ENCODE measurements at places on chromosomes 6 and 20.

- no peak for DNase-seq
These were observed 459.7 kb upstream of the HTR1E start for GRCh38 chr6:86477500-86478148.

DNA sequence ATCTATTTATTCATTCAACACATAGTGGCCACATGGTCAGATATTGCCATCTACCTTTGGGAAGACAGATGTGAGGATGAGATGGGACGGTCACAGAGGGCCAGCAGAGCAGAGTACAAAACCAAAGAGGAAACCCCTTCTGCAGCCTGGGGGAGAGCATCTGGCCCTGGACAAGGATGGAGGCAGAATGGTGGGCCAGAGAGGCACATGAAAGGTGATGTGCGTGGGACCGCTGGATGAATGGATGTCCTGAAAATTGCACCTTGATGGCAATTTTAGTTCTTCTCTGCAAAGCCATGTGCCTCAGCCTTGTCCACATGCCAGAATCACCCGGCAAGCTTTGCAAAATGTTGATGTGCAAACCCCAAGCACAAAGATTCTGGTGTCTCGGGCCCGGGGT, 77.4 kb upstream of the CD93 start:
- no peak for DNase-seq

- DNase-seq, result no peak
These were observed 139.8 kb downstream of the F13A1 start for GRCh38 chr6:6180684-6181083.

DNA sequence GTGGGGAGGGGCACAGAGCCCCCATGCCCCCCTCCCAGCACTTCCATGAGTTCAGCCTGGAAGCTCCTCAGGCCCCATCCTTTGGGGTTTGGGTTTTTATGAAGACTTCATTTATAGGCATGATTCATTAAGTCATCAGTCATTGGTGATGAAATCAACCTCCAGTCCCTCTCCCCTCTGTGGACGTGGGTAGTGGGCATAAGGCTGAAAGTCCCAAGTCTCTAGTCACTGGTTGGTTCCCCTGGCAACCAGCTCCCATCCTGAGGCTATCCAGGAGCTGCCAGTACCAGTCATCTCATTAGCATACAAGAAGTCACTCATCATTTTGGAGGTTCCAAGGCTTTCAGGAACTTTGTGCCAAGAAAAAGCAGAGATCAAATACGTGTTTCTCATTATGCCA, 9.2 kb downstream of the TGM3 start:
- no peak for DNase-seq

GRCh38 chr6:7865781-7866180, 44.8 kb downstream of the TXNDC5 start:
- no peak for DNase-seq

DNA sequence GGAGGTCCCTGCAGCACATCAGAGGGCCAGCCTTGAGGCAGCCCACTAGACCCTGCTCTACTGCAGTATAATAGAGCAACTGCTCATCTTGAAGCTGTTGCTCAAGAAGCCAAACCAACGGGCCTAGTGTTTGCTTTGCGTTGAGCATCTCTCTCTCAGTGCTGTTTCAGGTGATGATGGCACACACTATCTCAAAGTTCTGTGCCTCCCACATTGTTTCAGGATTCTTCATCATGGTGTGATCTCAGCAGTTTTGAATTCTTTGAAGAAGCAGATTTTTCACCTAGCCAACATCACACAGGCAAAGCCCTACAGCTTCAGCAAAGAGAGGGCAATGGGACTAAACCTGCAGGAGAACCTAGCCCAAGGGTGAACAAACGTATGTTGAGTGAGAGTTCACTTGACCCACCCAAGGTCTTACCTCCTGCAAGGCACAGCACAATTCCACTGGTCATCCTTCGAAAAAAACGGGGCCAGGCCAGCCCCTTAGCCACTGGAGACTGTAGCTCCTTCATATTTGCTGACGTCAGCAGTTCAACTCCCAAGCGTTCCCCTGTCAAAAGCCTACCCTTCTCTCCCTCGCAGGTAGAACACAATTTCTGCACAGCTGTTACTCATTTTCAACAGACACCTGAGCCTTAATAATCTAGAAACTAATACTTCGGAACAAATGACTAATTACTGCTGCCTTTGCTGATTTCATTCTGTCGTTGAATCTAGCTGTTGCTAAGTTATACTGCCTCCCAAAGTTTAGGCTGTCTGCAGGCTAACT, 15.8 kb downstream of the MYB start:
- DNase-seq, result peak; percentile 45

GRCh38 chr6:98605705-98606104, 228.7 kb upstream of the POU3F2 start:
- no peak for DNase-seq

DNA sequence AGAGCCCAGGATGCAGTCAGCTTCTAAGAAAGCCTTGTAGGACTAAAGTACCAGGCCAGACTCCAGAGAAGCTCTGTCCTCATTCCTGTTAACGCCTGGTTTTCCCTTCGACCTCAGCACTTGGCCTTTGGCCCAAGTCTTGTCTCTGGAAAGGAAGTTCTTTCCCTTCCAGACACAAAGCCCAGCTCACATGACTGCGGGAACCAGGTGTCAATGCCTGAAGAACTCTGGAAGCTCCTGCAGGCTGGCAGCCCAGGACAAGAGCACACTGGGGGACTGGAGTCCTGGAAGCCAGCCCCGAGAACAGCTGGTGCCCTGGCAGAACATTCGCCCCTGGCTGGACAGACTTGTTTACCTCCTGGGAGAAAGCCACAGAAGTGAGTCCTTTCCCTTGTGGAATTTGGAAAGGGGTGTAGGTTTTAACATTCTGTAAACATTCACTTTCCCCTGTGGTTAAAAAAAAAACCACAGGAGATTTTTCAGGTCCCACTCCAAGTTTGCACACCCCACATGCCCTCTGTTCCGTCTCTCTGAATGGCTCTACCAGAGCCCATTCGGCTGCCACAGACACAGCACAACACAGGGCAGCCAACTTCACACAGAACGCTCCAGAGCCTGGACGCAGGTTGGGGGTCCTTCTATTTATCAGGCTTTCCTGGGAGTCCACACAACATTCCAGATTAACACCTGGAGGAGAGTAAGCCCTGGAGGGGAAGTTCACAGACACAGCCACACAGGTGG, 18.1 kb downstream of the ACSS1 start:
- no peak for DNase-seq

DNA sequence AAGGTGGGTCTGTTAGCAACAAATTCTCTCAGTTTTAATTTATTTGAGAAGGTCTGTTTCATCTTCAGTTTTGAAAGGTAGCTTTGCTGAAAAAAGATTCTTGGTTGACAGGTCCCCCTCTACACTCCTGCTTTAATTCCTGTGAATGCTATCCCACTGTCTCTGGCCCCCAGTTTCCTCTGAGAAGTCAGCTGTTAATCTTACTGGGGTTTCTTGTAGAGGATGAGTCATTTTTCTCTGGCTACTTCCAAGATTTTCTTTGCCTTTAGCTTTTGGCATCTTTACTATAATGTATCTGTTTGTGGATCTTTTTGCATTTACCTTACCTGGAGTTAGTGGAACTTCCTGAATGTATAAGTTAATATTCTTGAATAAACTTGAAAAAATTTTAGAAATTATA, 122.7 kb downstream of the MMS22L start:
- no peak for DNase-seq

DNA sequence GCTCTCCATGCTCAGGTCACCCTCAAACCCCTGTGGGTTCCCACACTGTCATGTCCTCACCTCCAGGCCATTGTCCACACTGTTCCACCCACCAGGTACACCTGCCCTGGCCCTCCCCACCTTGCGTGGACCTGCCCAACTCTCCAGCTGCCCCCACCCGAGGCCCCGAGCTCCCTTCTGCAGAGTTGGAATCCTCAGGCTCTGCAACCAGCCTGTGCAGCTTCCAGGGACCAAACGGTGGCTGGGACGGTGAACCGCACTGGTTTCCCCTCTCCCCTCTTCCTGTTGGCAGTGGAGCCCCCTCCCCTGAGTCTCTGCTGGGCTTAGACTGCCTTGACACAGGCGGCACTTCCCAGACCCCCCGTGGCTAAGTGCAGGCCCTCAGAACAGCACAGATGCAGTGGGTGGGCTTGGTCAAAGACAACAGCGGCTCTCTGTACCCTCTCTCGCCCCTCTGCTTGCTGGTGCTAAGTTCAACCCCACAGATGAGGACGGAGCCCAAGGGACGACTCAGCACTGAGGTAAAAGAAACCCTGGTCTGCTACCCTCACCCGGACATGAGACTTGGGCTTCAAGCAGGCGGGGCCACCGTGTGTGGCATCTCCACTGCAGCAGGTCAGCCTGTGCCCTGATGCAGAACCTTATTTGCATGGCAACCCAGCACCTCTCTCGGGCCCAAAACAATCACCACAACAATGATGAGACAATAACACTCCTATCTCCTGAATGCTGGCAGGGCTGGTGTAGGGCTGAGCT, 11.0 kb downstream of the ZBP1 start:
- DNase-seq, result no peak

- DNase-seq, result no peak
These were observed 634.5 kb downstream of the PHF3 start for GRCh38 chr6:64270083-64270482.

- no peak for DNase-seq
These were observed 16.6 kb downstream of the ERGIC3 start for GRCh38 chr20:35558451-35558850.

GRCh38 chr6:17280138-17280537, 1.0 kb upstream of the RBM24 start:
- DNase-seq, result no peak

DNA sequence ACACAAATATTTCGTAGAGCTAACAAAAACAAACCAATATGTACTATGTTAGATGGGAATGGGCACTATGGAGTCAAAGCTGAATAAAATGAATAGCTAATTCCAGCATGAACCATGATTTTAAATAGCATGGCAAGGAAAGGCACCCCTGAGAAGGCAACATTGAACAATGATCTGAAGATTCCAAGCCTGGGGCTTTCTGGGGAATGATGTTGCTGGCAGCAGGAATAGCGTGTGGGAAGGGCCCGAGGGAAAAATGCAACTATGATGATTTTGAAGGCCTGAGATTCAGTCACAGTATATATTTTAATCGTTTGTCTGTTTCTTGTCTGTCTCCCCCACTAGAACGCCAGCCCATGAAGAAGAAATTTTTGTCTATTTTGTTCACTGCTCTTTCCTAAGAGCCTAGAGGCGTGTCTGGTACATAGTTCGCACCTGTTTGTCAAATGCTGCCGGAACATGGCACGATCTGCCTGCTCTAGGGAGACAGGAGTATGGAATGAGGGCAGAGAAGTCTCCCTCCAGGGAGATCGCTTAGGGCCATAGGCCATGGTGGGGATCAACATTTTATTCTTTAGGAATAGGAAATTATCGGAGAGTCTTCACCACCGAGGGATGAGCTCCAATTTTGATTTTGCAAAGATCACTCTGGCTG, 84.8 kb upstream of the EYA2 start:
- DNase-seq, result no peak

DNA sequence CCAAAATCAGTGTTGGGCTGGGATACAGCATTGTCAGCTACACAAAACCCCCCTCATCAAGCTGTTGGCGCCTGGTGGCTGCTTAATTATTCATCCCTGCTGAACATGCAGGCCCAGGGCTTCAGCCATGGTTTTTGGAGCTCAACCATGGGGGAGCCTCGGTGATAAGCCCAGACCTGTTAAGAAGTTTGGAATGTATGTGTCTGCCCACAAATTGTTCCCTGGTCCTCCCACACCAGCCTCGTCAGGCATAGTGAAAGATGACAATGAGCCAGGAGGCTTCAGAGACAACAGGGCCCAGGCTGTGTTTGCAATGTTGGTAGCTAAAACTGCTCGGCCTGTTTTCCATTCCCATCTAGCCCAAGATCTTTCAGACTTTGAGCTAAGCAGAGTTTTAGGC, 34.8 kb upstream of the SIRPA start:
- DNase-seq, result no peak

GRCh38 chr6:101397199-101397598, 3.7 kb downstream of the GRIK2 start:
- DNase-seq, result no peak

DNA sequence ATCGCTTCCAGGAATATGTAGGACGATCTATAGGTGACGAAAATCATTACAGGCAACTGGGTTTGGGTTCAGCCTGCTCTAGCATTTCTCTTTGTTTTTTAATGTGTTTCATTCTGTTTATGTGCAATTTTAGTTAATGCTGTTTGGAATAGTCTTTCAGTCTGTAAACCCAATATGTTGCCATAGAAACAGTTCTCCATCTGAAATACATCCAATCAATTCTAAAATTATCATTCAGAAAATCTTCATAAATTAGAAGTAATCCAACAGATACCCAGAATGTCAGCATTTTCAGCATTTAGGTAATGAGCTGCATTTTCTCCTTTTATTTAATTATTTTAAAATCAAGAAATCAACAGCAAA, 34.8 kb upstream of the COL9A1 start:
- no peak for DNase-seq

- DNase-seq, result peak; percentile 31
These were observed 68.4 kb upstream of the NOX3 start for GRCh38 chr6:155523821-155524651.

GRCh38 chr6:43283905-43284304, 14.2 kb upstream of the SLC22A7 start:
- no peak for DNase-seq

DNA sequence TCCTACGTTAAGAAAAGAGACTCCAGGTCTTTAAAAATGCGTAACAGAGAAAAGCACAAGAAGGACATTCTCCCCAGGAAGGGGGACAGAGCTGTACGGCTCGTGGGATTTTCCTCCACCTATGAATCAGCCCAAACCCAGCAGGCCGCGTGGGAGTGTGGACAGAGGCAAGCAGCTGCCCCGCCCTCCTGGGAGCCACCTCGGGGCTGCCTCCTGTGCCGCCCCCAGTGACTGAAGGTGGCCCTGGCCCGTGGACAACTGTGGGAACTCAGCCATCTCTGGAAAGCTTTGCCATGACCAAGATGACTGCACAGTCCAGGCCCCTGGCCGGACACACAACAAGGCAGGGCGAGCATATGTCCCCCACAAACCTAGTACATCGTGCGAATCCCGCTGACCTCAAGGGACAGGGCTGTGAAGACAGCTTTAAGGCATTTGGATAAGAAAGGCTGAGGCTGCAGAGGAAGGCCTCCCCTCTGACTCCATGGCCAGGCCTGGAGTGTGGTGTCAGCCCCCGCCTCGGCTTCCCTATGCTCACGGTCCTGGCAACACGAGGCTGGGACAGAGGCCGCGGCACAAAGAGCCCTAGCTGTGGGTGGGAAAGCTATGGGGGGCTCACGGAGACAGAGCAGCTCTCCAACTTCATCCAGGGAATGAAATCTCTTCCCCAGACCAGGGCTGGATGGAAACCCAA, 26.9 kb downstream of the PXDC1 start:
- no peak for DNase-seq

GRCh38 chr6:93196406-93196970, 222.9 kb downstream of the EPHA7 start:
- no peak for DNase-seq

- DNase-seq, result no peak
These were observed 495.4 kb downstream of the CDH26 start for GRCh38 chr20:60453388-60454246.

- no peak for DNase-seq
These were observed 182.4 kb upstream of the QKI start for GRCh38 chr6:163232015-163232523.

DNA sequence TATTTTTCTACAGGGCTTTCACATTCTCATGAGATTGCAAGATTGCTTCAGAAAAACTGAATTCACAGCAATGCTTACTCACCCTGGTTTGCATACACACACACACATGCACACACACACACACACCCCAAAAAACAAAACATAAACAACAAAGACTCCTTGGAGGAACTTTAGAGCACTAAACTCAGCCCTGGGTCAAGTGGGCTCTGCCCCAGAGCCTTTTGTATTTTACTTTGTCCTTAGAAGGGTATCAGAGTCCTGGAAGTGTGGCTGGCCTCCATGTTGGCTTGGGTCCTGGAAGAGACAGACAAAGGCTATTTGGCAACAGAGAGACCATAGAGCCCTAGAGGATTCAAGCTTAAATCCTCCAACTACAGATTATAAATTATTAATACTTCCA, 8.0 kb upstream of the CST9 start:
- DNase-seq, result no peak
